Cardiac atrium fibroblast (primary cell): ENCODE measurements at places on chromosomes 5 and 9. TPM values are rescaled to one million over a fixed set of nuclear protein-coding genes. Genes with fewer than 3 reads are reported as not detected.

PKD2L2 gene
- not detected in 2 replicates for total RNA-seq

IFNE gene
- total RNA-seq, result not detected in 2 replicates

TMEM38B gene
- total RNA-seq, result 3.2 and 4.2 TPM in 2 replicates

ECSCR gene
- total RNA-seq, result 25.4 and 28.2 TPM in 2 replicates

NMRK1 gene
- total RNA-seq, result 17.8 and 23.6 TPM in 2 replicates

ANKRD34B gene
- not detected in 2 replicates for total RNA-seq

CDO1 gene
- 0.65 and 0.72 TPM in 2 replicates for total RNA-seq

ATP6V1G1 gene
- 117 and 156 TPM in 2 replicates for total RNA-seq

ZFAND5 gene
- total RNA-seq, result 65.7 and 77.8 TPM in 2 replicates

UBQLN1 gene
- 66.6 and 67.4 TPM in 2 replicates for total RNA-seq

PLAA gene
- 20.3 and 42.8 TPM in 2 replicates for total RNA-seq

SAXO1 gene
- total RNA-seq, result not detected in 2 replicates

KIAA1958 gene
- total RNA-seq, result 0.36 and 1.3 TPM in 2 replicates

PCDHGC3 gene
- 40.8 and 83.1 TPM in 2 replicates for total RNA-seq

S1PR3 gene
- total RNA-seq, result 57.6 and 144 TPM in 2 replicates

OTULINL gene
- not detected in 2 replicates for total RNA-seq

MARVELD2 gene
- 0.32 TPM in 1 of 2 replicates, not detected in the other for total RNA-seq

GZMA gene
- total RNA-seq, result not detected in 2 replicates

CEMIP2 gene
- total RNA-seq, result 29.8 and 74.0 TPM in 2 replicates

SPATA31E1 gene
- not detected in 2 replicates for total RNA-seq

ZNF354C gene
- 3.4 and 3.8 TPM in 2 replicates for total RNA-seq

GABBR2 gene
- total RNA-seq, result 0.18 and 0.32 TPM in 2 replicates

PHYKPL gene
- total RNA-seq, result 17.8 and 23.5 TPM in 2 replicates

PITX1 gene
- not detected in 2 replicates for total RNA-seq

FOXD4L4 gene
- 0.97 TPM in 1 of 2 replicates, not detected in the other for total RNA-seq
